ENCODE measurements at places on chromosomes 1 and 21.

DNA sequence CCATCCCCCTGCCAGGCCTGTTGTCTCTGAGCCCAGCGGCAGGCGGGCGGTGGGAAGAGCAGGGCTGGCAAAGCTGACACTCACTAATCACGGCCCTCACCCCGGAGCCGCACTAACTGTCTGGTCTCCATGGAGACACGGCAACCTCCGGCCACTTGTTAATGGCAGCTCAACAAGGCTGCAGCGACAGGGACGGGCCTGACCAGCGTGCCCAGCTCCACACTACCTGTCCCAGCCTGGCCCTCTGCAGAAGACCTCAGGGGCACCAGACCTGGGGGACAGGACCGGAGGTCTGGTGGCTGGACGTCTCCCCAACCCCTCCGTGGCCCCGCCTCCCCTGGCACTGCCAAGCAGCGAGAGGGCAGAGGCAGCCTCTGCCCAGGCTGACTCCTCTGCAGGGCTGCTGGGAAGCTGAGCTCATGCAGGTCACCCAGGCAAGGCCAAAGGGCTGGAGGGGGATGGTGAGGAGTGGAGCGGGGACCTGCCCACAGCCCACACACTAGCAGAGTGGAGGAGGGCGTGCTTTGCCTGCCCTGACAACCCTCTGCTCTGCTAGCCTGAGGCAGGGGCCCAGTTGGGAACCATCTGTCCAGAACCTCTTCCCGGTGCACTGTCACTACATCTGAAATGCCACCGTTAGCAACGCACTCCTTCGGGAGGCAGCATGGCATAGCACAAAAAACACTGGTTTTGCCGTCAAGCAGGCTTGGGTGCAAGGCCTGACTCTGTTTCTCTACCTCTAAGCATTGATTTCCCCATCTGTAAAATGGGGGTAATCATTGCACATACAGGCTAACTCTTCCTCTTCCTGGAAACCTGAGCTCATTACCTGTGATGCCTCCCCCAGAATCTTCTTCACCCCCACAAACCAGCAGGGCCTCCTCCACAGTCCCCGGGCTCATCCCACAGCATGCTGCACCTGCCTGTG, 29.6 kb upstream of the WASF2 start:
- DNase-seq = peak; percentile 50

DNA sequence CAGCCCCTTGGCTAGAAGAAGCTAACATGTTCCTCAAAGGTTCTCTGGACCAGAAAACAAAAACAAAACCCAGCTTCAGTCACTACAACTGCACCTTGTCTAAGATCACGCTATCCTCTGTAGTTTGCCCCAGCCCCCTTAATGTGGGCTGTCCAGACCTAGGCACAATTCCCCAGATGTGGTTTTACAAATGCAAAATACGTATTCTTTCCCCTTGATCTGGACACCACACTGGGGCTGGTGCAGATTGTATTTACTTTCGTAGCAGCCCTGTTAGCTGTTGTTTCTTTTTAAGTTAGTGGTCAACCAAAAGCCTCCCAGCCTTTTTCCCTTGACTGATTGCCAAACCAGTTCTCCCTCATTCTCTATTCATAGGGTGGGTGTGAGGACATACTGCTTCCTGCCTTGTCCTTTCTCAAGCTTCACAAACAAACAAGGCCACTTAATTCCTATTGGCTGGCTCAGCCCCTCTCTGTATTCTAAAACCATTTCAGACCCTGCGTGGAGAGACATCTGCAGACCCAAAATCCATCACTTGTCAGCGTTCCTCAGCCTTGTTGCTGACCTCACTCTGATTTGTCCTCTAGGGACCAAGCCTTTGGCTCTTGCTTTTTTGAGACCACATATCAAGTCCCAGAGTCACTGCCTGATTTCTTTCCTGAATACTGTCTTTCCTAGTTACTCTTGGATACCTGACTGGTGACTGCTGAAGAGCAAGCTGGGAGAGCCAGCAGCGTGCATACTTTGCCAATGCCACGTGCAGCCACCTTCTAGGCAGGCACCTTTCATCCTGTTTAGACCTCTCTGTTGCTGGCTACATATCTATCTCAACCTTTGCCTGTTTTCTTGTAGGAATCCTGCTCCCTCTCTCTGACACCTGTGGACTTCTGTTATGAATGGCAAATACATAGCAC, 96.4 kb upstream of the RAB3GAP2 start:
- DNase-seq = no peak

DNA sequence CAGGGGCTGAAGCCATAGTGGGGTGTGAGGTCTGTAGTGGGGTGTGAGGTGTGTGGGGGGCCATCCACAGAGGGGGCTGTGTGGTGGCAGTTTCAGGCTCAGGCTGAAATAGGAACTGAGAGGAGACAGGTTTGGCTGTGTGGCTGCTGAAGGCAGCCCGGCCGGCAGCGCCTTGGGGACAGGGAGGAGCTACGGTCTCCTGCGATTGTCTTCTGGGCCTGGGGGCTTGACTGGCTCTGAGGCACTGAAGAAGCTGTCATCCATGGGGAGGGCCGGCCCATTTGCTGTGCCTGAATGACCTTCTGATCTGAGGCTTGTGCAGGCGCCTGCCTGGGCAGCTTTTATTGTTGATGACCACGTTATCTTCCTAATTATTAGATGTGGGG, 10.0 kb upstream of the TTC34 start:
- DNase-seq = no peak

GRCh38 chr1:24362982-24363614, 43.9 kb downstream of the GRHL3 start:
- no peak for DNase-seq

- no peak for DNase-seq
Measured at GRCh38 chr1:13948888-13949391, 249.0 kb downstream of the PRDM2 start.

DNA sequence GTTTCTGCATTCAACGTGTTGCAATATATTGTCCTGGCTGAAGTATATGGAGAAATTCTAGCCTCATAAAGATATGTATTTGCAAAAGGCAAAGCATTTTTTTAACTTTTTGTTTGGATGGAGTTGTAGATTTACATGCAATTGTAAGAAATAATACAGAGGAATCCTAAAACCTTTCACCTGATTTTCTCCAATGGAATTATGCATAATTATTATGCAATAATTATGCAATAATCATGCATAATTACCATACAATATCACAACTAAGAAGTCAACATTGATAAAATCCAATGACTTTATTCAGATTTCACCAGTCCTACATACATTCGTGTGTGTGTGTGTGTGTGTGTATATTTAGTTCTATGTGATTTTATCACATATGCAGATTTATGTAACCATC, 7.5 kb upstream of the MAP3K21 start:
- DNase-seq = no peak

GRCh38 chr1:109969146-109969829, 15.3 kb upstream of the AHCYL1 start:
- no peak for DNase-seq
